NCI-H1105 (cell line): ENCODE measurements at places on chromosomes 1 and 21.
A peak's percentile ranks its signal among the peaks of the same experiment; 100 is the strongest.

- no peak for DNase-seq
Measured at GRCh38 chr1:34371829-34372532, 195.3 kb downstream of the C1orf94 start.

GRCh38 chr1:63888984-63889383, 115.2 kb downstream of the ROR1 start:
- DNase-seq, result no peak

GRCh38 chr1:44346184-44346583, 8.9 kb downstream of the ERI3 start:
- no peak for DNase-seq

DNA sequence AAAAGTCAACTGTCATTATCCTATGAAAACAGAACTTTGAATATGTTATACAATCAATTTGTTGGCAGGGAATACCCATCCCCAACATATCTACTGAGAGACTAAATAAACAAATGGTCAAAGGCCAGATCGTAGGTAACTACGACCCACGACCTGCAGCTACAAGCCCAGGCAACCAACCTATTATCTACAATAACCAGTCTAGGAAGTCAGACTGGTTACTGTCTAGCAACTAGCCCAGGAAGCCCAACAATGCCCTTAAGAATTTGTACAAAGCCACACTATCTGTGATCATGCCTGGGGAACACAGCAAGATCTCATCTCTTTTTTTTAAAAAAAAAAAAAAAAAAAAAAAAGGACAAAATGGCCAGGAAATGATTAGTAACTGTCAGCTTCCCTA, 58.7 kb downstream of the SMYD3 start:
- no peak for DNase-seq

DNA sequence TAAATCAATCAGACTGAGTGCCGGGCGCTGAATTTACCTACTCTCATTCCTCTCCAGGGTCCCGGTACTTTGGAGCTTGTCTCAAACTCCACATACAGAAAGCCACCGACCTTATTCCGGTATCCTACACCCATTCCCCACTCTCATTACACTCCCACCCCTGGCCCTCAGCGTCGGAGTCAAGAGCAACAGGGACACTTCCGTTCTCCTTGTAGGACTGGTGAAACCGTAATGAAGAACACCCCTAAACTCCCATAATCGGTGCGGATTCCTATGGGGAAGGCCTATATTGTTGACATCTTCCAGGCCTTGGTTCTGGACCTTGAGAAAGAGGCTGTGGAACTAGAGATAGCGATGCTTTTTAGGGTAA, 798 bp downstream of the ZBED6 start:
- no peak for DNase-seq

GRCh38 chr1:77533660-77534305, 148.7 kb downstream of the ZZZ3 start:
- peak; percentile 27 for DNase-seq
